ENCODE measurements at places on chromosomes 7 and 10.

GRCh38 chr7:111591-111990 lies 80.8 kb upstream of the FAM20C start:
- no peak for DNase-seq

- DNase-seq: no peak
These were observed 12.9 kb upstream of the BMS1 start for GRCh38 chr10:42769673-42770072.

DNA sequence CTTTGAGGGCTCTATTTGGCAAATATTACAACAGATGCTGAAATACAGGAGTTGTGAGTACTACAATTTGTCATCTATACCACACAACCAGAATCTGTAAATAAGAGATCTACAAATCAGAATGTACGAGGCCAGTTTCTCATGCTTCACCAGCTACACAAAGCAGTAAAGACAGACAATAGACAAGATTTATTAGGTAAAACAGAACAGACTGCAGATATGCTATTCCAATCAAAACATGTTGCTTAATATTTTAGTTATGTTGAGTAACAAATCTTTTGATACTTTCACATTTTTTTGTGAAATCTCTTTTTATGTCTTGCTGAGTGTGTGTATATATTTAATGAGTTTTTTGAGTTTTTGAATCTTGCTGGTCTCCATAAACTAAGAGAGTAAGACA lies 109.1 kb downstream of the CHCHD3 start:
- no peak for DNase-seq

DNA sequence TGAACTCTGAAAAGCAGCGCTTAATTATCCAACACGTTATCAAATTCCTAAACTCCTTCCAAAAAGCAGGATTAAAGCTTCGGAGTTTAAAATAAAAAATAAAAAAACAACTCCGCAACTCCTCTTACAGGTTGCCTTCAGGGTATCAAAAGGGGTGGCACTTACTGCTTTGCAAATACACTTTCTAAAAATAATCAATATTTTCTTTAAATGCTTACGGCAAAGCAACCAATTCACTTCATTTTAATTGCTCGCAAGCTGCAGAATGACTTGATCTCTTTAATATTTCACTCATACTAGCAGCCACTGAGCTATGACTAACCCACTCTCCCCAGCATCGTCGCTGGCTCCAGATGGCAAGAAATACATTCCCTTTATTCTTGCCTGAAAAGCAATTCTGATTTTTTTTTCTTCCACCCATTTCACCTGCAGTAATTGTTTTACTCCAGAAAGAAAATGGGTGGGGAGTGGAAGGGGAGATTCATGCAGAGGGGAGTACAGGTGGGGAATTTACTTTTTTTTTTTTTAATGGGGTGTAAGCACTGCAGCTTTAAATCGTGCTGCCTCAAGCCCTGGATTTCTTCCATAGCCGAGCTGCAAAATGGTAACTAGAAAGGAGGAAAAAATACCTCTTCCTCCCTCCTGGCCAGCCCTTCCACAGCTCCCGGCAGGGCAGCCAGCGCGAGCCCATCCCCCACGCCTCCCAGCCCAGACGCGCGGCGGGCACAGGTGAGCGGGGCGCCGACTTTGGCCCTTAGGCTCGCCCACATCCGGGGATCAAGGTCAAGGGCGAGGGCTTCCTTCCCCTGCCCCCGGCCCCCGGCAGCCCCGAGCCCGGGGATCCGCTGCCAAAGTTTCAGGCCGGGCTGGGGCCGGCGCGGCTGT lies 54.2 kb upstream of the FHIP2A start:
- DNase-seq: no peak

- no peak for DNase-seq
These were observed 480.7 kb downstream of the SORCS3 start for GRCh38 chr10:105121743-105122142.

DNA sequence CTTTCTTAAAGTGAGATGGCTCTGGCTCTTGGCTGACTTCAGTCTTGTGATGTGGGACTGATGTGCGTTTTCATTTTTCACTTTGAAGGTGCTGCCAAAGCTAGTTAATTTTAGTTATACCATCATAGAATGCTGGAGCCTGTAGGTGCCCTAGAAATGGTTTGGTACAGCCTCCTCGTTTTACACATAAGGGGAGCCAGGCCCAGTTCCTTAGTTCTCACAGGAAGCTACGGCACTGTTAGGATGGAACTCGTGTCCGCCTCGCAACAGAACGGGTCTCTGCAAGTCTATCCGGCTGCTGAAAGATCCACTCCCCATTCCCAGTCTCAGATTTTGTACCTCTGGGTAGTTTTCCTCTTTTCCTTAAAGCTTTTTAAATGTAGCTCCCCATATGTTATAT lies 173.2 kb upstream of the PRPS1L1 start:
- DNase-seq: no peak

- no peak for DNase-seq
These were observed 5.4 kb upstream of the YWHAG start for GRCh38 chr7:76364198-76364584.

GRCh38 chr10:130745821-130746220 lies 565.7 kb downstream of the TCERG1L start:
- no peak for DNase-seq

GRCh38 chr7:28812616-28813015 lies 145.5 kb downstream of the TRIL start:
- no peak for DNase-seq

- DNase-seq: no peak
These were observed 542.3 kb upstream of the NRP1 start for GRCh38 chr10:33876584-33877400.

- DNase-seq: no peak
These were observed 15.3 kb downstream of the ZFAND4 start for GRCh38 chr10:45657033-45657926.

GRCh38 chr10:58806970-58807628 lies 294.4 kb downstream of the BICC1 start:
- no peak for DNase-seq

GRCh38 chr7:12714379-12714737 lies 26.9 kb downstream of the ARL4A start:
- DNase-seq: no peak

GRCh38 chr7:41873741-41874140 lies 170.9 kb upstream of the INHBA start:
- no peak for DNase-seq

DNA sequence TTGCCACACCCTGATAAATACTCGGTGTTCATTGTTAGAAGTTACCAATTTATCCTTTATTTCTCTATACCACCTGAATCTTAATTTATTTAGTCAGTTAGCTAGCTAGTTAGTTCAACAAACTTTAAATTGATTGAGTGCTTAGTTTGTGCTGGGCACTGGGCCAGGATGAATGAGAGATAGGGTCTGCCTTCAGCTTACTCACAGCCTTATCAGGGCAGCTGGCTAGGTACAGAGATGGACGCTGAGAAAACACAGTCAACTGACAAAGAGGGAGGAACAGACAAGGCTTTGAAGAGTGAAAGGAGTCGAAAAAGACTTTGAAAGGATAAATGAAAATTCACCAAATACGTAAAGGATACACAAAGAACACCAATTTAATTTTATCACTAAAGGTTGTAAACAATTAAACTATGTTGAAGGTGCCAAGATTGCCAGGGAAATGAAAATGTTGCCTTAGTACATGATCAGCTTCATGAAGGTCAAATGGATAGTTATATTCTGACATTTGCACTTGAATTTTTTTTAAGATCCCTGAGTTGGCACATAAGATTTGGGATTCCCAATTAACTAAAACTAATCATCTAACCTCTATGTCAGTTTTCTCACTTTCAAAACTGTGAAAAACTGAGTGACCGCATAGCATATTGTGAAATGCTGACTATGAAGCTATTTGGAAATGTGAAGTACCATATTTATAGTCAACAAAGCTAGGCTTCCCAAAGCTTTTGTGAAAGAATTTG lies 2.1 kb downstream of the CAV2 start:
- no peak for DNase-seq

GRCh38 chr10:28716748-28717147 lies 39.4 kb downstream of the BAMBI start:
- DNase-seq: no peak

DNA sequence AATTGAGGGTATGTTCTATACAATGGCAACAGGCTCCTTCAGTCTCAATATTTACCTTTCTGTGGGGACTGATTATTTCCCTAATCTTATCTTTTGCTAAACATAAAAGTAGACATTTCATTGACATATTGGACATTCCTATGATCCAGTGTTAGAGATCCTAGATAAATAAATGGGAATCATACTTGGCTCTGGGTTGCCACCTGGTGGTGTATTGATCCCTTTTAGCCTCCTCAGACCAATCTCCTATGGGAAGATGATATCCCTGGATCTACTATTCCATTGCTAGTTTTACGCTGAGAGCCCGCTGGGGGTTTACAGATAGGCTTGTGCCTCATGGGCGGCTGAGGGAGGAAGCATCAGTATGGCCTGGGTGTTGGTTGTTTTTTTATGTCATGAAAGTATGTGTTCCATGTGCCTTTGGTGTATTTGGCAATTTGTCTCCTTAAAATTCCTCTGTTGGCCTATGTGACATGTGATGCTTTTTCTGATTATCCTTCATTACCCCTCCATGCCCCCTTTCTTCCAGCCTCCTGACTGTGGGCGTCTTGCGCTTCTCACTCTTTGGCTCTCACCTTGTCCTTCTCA lies 18.8 kb downstream of the CELF2 start:
- DNase-seq: no peak

- no peak for DNase-seq
These were observed 3.9 kb upstream of the MACC1 start for GRCh38 chr7:20220921-20221547.
